ENCODE measurements at places on chromosomes 7 and 10. TPM values are rescaled to one million over a fixed set of nuclear protein-coding genes. Genes with fewer than 3 reads are reported as not detected.
A peak's percentile ranks its signal among the peaks of the same experiment; 100 is the strongest.

Gene CYP3A7
- not detected for total RNA-seq

Gene ZNF804B
- not detected for total RNA-seq

Gene PAPOLB
- total RNA-seq: not detected

Gene SFR1
- total RNA-seq: 8.7 TPM

Gene PTPRZ1
- total RNA-seq: not detected

Gene UNCX
- not detected for total RNA-seq

Gene TET1
- 19.1 TPM for total RNA-seq

GRCh38 chr7:5657901-5658300 is 123.6 kb downstream of the RNF216 start:
- H3K27ac ChIP-seq: no peak overlapping the region
- DNase-seq: no peak
- no peaks in the 10 kb centered on the region for H3K36me3 ChIP-seq
- no peak overlapping the region for H3K4me3 ChIP-seq

- no peak overlapping the region for H3K27ac ChIP-seq
- H3K4me1 ChIP-seq: no peaks in the 10 kb centered on the region
- DNase-seq: no peak
Observed at GRCh38 chr10:132705943-132706342, 80.0 kb downstream of the NKX6-2 start.

DNA sequence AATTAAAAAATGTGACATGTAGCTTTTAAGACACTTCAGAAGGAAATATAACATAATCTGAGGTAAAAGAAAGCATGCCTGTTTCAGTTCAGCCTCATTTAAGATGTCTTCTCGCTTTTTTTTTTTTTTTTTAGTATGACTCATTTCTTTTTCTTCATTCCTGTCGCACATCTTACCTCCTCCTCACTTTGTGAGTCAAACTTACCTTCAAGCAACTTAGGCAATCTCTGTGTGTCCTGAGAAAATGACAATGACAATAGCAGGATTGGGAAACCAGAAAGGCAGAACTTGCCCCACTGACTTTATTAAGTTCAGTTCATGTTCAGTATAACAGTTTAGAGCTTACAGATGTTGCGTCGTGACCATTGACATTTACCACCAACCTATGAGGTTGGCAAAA is 7.7 kb downstream of the PTN start:
- H3K27me3 ChIP-seq: no peaks in the 10 kb centered on the region
- no peak overlapping the region for H3K4me3 ChIP-seq
- no peaks in the 10 kb centered on the region for H3K4me1 ChIP-seq
- H3K36me3 ChIP-seq: no peaks in the 10 kb centered on the region
- no peak overlapping the region for H3K27ac ChIP-seq

GRCh38 chr7:96328016-96328415 is 6.1 kb upstream of the SLC25A13 start:
- H3K36me3 ChIP-seq: no peaks in the 10 kb centered on the region
- no peak overlapping the region for H3K4me3 ChIP-seq
- peaks cover 20% of the 10 kb centered on the region for H3K4me1 ChIP-seq
- no peak overlapping the region for H3K27ac ChIP-seq

DNA sequence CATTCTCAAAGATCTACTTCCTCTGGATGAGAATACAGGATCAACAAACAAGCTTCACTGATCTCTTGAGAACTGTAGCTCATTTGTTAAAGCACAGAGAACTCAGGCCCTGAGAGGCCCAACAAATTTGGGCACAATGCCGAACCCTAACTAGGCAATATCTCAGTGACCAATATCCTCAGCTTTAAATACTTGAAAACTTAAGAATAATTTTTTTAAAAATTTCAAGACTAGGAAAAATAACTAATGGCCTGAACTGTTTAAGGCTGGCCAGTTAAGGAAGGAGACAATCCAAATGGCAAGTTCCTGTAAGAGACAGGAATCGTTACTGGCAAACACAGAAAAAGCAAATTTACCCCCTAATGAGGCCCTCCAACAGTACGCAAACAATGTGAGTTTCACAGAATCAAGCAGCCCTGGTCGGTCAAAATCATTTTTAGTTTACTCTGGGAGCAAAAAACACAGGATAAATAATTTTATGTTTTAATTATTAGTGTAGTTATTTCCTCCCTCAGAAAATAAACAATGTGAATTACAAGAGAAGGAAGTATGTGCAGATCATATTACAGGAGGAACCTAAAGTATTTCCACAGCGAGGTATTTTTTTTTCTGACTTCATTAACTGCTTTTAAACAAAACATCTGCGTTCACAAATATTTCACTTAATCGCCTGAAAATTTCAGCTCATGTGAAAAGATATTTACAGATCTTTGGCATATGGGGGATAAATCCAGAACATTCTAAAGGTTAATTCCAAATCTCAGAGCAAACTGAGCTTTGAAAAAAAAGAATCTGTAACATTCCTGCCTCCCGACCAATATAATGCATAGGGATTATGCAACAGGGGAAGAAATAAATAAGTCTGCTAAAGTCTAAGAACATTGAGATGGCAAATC is 39.5 kb downstream of the NT5C2 start:
- H3K27me3 ChIP-seq: no peaks in the 10 kb centered on the region
- no peak overlapping the region for H3K4me3 ChIP-seq
- H3K27ac ChIP-seq: no peak overlapping the region
- no peak for DNase-seq

DNA sequence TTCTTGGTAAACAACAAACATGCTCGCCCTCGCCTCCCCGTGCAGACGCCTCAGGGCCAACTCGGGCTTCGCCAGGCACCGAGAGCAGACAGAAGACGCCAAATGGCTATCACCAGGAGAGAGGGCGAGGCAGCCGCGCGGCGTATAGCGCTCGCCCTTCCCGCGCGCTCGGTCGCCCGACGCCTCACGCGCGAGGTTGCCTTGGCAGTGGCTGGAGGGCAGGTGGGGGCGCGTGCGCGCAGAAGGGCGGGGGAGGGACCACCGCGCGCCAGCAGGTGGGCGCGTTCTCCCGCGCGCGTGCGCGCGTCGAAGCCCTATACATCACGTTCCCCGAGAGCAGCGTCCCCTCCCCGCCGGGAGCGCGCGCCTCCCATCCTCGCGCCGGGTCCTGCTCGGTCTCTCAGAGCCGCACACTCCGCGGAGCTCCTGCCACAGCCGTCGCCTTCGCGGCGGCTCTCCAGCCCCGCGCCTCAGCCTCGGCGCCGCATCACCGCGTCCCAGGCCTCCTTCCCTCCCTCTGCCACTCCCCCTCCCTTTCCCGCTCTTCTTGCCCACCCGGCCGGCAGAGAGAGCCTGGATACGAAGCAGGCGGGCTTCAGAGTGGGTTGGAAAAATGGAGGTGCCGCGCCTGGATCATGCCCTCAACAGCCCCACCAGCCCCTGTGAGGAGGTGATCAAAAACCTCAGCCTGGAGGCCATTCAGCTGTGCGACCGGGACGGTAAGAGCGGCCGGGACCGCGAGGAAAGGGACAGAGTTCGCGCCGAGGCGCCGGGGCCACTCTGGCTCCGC is at the start of gene PHYHIPL:
Gene PHYHIPL, plus strand, starts transcription at position 403 of the 790 bp plus-strand sequence. Its CDS starts 211 bp downstream, at position 614.
- peaks cover 39% of the 10 kb centered on the region for H3K4me1 ChIP-seq
- peaks cover 2% of the 10 kb centered on the region for H3K36me3 ChIP-seq
- peak within 1 kb of the TSS; percentile 97 for H3K4me3 ChIP-seq
- peak within 1 kb of the TSS; percentile 60 for H3K27ac ChIP-seq

DNA sequence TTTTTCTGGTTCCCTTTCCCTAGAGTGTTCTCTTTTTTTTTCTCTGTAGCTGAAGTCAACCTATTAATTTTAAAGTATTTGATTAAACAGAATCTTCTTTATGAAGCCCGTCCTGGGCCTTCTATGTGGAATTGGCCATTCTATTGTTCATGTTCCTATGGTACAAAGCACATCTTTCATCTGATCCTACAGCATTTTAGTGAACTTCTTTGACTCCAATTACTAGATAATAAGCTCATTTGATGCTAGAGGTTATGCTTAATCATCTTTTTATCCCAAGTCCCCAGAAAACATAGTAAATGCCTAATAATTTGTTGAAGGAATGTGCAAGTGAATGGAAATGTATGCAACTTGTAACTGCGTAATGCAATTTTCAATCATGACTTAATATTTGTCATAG is 472.0 kb upstream of the KLF6 start:
- H3K27me3 ChIP-seq: no peaks in the 10 kb centered on the region
- no peaks in the 10 kb centered on the region for H3K4me1 ChIP-seq
- no peak overlapping the region for H3K27ac ChIP-seq
- H3K4me3 ChIP-seq: no peak overlapping the region
- DNase-seq: no peak

DNA sequence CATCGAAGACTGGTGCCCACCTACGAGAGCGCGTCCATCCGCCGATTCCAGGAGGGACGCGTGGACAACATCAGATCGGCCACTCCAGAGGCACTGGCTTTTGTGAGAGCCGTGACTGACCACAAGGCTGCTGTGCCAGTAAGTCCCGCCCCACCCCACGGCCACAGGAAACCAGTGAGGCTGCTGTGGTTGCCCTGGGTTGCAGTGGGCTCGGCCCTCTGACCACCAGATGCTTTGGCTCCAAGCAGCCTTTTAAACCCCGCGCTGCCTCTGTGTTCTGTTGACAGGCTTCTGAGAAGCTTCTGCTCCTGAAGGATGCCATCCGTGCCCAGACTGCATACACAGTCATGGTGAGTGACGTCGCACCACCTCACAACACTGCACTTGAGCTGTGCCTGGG is 24.4 kb upstream of the C10orf53 start:
- no peak overlapping the region for H3K4me3 ChIP-seq
- no peak for DNase-seq
- H3K4me1 ChIP-seq: peaks cover 14% of the 10 kb centered on the region
- no peak overlapping the region for H3K27ac ChIP-seq

DNA sequence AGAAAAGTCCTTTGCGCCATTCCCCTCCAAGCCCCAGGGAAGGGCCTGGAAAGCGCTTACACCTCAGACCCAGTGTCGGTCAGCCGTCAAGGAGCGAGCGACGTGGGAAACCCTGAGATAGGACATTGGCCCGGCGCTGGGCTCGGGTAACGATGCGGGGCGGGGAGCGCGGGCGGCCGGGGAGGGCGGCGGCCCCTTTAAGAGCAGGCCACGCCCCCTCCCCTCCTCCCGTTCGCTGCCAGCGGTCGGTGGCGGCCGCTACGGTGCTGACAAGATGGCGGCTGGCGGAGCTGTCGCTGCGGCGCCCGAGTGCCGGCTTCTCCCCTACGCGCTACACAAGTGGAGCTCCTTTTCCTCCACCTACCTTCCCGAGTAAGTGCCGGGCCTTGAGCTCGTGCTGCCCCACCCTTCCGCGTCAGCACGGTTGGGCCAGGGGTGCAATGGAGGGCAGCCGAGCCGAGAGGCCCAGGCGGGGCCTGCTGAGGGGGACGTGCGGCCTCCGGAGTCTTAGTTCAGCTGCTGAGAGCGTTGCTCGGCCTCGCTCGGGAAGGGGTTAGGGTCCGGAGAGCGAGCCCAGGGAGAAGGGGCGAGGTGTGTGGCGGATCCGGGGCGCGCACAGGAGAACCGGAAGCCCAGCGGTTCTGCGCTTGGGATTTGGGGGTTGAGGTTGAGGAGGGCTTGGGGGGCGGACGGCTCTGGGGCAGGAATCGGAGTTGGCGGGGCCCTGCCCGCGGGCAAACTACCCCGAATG is at the start of gene MKLN1:
Gene MKLN1, plus strand, starts transcription at position 251 of the 751 bp plus-strand sequence. Its CDS starts 24 bp downstream, at position 275.
- DNase-seq: peak; percentile 89
- H3K36me3 ChIP-seq: no peaks in the 10 kb centered on the region
- peak within 1 kb of the TSS; percentile 97 for H3K27ac ChIP-seq

DNA sequence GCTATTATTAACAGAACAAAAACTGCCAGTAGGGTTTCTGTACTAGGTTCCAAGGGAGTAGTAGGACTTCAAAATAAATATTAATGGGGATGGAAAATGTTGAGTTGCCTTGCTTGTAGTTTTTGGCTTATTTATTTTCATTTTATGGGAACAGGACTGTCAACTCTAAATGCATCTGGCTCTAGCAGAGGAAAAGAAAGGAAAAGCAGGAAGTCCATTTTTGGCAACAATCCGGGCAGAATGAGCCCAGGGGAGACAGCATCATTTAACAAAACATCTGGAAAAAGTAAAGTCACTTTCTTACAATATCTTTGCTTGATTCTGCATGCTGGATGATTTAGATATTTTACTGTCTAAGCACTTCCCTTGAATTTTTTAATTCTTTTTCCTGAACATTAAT is 69.4 kb downstream of the NOC3L start:
- no peak for DNase-seq
- no peaks in the 10 kb centered on the region for H3K4me1 ChIP-seq
- H3K27ac ChIP-seq: no peak overlapping the region
- H3K36me3 ChIP-seq: no peaks in the 10 kb centered on the region
- H3K27me3 ChIP-seq: no peaks in the 10 kb centered on the region

GRCh38 chr7:723541-723940 is 3.0 kb upstream of the DNAAF5 start:
- H3K4me1 ChIP-seq: peaks cover 11% of the 10 kb centered on the region
- DNase-seq: no peak
- H3K36me3 ChIP-seq: peaks cover 7% of the 10 kb centered on the region
- H3K27ac ChIP-seq: peak overlapping the region; percentile 5
- H3K27me3 ChIP-seq: no peaks in the 10 kb centered on the region

GRCh38 chr7:113263749-113264148 is 145.4 kb upstream of the SMIM30 start:
- no peak overlapping the region for H3K27ac ChIP-seq
- no peaks in the 10 kb centered on the region for H3K27me3 ChIP-seq
- H3K4me3 ChIP-seq: no peak overlapping the region
- no peak for DNase-seq
- no peaks in the 10 kb centered on the region for H3K4me1 ChIP-seq
- H3K36me3 ChIP-seq: no peaks in the 10 kb centered on the region

GRCh38 chr10:7243873-7244272 is 167.0 kb downstream of the SFMBT2 start:
- no peaks in the 10 kb centered on the region for H3K4me1 ChIP-seq
- DNase-seq: no peak

DNA sequence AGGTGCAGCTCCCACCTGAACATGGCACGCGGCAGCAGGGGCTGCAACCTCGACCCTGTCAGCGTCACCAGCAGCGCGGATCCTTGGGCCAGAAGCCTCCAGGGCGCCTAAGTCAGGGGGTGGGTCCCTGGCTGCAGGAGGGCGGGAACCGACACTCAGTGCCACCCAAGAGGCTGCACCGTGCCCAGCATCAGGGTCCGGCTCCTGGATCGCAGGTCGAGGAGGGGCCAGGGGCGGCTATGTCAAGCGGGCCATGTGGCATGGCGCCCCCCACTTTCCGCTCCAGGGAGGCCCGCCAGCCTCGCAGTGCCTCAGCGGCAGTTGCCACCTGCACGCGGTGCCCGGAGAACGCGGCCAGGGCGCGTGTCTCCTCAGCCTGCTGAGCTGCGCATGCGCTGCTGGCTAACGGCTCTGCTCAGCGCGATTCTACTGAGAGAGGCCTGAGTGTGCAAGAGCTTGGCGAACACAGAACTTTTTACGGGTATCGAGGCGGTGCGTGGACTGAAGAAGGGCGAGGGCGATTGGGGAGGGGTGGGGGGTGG is at the start of gene ANKRD30A:
Gene ANKRD30A, plus strand, starts transcription at position 408 of the 542 bp plus-strand sequence. CDS start 190 bp downstream, outside the sequence.
- no peaks in the 10 kb centered on the region for H3K27me3 ChIP-seq
- no peak within 1 kb of the TSS for H3K27ac ChIP-seq
- no peaks in the 10 kb centered on the region for H3K4me1 ChIP-seq
- H3K36me3 ChIP-seq: no peaks in the 10 kb centered on the region
- no peak within 1 kb of the TSS for H3K4me3 ChIP-seq

DNA sequence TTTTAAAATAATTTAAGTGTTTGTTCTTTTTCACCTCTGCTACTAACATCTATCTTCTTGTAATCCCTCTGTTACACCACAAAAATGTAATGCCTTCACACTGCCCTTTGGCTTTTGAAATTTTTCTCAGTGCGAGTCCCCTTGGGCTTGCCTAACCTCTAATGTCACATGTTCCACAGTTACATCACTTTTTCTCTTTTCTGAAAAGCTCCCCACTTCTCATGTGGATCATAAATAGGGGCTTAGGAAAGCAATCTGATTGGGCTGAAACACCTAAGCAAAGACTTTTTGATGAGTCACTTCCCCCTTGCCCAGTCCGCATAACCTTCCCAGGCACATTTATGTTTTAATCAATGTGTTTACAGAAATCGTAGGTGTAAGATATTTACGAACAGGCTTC is 288.2 kb downstream of the IPMK start:
- DNase-seq: no peak
- peak overlapping the region; percentile 37 for H3K27ac ChIP-seq
- H3K27me3 ChIP-seq: no peaks in the 10 kb centered on the region
- no peak overlapping the region for H3K4me3 ChIP-seq
- peaks cover 39% of the 10 kb centered on the region for H3K4me1 ChIP-seq
